Activated CD8-positive, alpha-beta T cell treated with anti-CD3 and anti-CD28 coated beads for 36 hours (primary cell): ENCODE measurements at places on chromosomes 7 and 10.

DNA sequence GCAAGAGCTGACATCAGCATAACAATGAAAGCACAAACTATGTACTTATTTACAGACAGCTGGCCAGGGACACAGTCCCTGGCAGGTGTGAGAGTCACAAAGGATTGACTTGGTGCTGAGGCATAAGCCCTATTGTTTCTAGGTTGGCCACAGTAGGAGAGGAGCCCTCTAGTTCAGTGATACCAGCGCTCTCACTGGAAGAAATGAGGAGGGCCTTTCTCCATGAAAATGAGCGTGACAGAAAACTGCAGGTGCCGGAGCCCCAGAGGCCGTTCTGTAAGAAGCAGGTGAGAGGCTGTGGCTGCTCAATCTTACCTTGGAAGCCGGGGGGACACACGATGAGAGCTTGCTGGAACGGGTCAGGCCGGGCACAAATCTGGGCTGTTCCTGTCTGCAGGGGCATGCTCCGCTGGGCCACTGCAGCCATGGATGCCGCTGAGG is 90.5 kb downstream of the CLEC2L start:
- DNase-seq, result no peak

DNA sequence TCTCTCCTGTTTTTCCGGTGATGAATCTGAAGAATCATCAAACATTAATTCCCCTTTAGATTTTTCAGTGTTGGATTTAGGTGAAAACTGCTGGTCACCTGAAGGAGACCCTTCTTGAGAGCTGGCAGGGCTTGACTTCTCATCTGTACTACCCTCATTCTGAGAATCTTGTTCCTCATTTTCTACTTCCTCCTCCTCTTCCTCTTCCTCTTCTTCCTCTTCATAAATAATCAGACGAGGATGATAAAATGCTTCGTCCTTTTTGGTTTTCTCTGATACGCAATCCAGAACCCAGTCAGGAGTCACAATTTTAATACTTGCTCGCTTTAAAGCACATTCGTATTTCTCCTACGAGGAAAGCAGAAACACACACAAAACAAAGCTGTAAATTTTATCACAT is 26.9 kb downstream of the PAXIP1 start:
- DNase-seq, result no peak

DNA sequence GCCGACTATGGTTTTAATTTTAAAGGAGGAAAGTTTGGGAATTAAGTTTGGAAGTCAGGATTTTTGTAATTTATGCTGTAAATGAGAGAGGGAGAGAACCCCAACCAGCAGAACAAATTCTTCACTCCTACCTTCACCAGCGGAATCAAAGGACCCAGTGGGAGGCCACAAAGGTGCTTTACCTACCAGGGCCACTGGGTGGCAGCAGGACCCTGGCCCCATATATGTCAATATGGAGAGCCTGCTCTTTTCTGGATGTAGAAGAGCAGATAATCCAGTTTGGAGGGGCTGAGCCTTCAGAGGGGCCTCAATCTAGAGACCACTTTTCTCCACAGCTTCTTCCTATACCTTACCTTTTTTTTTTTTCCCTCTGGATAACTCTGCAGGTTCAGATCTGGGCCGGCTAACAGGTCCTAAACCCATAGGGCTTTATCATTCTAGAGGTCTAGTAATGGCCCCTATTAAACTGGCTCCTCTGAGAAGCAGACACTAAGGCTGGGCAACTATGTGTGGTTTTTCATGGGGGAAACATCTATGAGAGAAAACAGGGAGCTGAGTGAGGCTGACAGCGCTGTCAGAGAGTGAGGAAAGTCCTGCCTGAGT is 8.5 kb upstream of the SCD start:
- DNase-seq, result peak; percentile 90

GRCh38 chr7:157945401-157945800 is 608.6 kb downstream of the DNAJB6 start:
- no peak for DNase-seq

- DNase-seq, result no peak
These were observed 3.8 kb downstream of the CDK6 start for GRCh38 chr7:92832534-92833023.

DNA sequence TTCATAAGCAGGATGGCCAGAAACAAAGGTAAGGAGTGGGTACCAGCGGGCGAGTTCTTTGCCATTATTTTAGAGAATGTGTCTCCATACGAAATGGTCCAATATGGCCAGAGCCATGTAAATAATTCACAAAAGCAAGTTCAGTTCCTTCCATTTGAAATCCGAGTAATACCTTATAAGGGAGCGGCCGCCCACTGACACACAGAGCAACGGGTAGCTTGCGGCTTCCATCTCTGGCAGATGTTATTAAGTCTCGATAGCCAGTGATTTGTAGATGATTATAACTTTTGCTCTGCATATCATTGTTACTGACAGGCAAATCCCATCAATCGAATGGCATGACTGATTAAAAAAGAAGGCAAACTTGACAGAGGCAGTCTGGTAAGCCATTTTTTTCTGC is 63.2 kb downstream of the GFRA1 start:
- DNase-seq, result no peak

- no peak for DNase-seq
These were observed 24.3 kb upstream of the LAMB1 start for GRCh38 chr7:108027239-108027638.

- DNase-seq, result no peak
These were observed 136.0 kb downstream of the CUL2 start for GRCh38 chr10:34954142-34954541.

DNA sequence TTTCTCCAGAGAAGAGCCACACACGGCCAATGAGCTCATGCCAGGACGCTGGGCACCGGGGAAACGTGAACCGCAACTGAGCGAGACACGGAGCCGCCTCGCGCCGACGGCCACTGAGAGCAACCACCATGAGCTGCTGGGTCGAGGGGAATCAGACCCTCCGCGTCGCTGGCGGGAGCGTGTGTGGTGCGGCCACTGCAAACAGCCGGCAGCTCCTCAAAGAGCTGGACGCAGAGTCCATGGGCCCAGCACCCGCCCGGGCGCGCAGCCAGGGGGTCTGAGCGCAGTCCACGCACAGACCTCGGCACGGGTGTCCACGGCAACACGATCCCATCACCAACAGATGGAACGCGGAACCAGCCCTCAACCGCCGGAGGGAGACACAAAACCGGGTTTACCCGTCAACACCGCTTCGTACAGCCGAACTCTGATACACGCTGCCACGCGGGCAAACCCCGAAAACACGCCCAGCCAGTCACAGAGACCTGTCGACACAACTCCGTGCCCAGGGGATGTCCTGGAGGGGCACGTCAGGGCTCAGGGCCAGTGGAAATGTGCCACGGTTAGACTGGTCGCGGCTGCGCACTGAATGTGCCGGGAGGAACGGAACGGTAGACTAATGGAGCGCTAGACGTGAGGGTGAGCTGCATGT is 147.1 kb downstream of the ELFN1 start:
- no peak for DNase-seq

DNA sequence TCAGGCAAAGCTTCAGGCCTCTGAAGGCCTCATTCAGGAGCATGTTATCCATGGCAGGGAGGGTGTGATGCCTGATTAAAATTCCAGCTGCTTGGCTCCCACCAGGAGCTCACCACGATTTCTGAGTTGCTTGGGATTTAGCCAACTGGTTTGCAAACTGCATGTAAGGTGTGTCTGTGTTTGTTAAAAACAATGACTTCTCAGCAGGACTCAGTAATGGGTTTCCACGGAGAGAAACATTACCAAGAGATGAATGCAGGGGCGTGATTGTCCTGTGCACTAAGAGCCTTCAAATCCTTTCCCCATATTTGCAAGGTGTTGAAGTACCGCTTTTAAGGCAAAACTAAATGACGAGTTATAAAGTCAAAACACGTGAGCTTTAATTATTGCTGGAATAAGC is 88.8 kb upstream of the BTBD16 start:
- no peak for DNase-seq

DNA sequence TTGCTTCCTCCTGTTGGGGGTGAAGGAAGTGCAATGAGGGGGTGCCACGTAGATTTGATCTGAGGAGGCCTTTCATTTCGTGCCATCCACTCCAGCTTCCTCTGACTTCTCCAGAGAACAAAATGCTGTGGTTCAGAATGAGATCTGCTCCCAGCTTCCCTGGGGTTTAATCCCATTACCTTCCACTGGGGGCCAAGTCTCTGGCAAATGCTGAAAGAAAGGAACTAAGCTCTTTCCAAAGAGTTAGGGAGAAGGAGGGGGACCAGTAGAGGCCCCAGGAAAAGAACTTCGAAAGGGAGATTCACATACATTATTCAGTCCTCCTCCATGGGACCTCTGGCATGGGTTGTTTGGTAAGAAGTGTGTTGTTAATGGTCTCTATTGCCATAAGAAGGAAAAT is 727.0 kb downstream of the TYW1 start:
- DNase-seq, result no peak

DNA sequence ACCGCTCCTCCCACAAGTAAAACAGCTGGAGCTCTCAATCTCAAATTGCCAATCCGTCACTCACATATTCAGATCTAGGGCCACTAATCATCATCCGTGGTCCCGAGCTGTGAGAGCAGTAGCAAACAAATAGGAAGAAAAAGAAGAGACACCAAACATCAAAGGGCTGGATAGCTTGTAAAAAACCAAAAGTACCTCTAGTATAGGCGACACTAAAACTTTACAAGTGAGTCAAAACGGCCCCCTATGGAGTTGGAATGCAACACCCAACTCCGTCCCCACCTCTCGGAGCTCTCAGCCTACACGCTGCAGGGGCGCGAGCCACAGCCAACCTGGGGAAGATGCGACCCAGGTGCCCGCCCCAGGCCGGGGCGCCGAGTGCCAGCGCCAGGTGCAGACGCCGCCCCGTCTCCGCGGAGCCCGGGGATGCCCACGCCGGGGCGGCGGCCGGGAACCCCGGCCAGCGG is 581 bp downstream of the FAM3C start:
- peak; percentile 69 for DNase-seq

DNA sequence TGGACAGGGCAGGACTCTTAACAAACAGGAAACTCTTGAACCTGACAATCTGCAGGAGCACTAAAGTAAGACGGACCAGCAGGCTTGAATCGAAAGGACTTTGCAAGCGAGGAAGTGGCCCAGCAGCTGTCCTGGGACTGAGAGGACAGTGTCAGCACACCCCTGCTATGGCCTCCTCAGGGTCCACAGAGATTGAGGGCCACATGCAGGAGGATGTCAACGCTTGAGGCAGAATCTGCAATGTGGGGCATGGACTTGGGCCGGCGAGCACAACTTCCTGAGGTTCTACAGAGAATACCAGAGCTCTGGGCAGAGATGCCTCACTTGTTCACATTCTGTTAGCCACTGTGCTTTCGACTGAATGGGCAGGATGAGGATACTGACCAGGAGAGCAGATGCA is 84.4 kb upstream of the EFCAB10 start:
- no peak for DNase-seq

GRCh38 chr10:71396711-71397295 is at the start of gene CDH23:
TSS of gene CDH23 (plus strand) at chr10:71396920. CDS start at chr10:71439832, 42,912 bp downstream.
- DNase-seq, result no peak

- no peak for DNase-seq
These were observed 282.8 kb upstream of the ZMIZ1 start for GRCh38 chr10:78785991-78786390.

DNA sequence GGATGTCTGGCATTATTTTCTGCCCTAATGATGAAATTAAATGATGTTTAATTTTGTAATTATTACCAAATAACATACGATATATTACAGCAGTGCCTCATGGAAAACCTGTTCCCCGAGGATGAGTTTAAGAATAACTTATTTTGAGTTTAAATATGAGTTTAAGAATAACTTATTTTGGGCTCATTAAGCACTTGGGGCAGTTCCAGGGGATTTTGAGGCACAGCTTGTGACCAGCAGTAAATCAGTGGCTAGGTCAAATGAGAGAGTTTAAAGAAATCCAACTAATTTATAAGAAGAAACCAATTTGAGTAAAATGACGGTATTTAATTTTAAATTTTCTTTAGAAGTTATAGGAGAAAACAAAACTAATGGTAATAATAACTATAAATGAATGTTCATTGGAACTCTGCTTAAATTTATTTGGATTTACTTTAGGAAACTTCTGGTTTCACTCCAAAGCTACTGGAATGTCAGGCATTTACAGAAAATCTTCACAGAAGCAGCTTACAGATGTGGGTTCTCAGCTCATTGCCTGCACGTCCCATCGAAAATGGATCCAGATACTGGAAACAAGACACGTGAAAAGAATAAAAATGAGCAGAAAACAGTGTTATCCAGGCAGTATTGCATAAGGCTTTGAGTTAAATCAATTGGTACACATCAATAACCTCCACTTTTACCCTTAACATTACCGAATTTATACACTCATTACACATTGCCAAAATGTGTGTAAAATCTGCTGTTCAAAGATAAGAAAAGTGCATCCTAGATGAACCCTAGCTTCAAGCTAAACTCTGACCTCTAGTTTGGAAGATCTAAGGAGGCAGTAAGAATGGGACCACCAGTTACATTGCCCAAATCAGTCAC is 784.5 kb upstream of the IGFBP3 start:
- no peak for DNase-seq

- no peak for DNase-seq
These were observed 23.1 kb downstream of the MDFIC start for GRCh38 chr7:114944745-114945625.

DNA sequence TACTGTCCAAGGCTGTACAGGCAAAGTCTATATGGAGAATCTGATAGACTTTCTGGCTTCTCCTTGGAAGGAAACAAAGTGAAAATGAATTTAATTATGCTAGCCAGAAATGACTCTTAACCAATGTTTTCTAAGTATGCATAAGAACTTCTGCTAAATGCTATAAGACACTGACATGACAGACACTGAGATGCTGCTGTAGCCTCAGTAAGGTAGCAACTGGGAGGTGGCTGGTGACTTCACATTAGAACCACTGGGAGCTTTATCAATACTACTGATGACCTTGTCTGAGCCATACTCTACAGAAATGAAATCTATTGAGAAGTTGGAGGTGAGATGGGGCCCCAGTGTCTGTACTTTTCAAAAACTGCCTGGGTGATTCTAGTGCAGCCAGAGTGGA is 188.6 kb downstream of the ZNF365 start:
- no peak for DNase-seq

DNA sequence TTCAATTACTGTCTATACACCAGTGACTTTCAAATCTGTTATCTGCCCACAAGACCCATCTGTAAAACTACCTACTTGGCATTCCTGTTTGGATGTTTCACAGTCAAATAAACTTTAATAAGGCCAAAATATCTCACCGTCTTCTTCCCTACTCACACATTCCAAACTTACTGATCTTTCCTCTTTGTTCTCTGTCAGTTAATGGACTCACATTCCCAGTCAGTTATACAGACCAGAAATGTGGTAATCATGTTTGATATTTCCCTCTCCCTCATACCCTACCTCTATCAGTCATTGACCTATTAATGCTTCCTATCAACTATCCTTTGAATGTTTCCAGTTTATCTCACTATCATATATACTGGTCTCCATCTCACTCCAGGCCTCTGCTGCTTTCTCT is 28.5 kb upstream of the HDAC9 start:
- DNase-seq, result no peak
